SIG-M5 (cell line): ENCODE measurements at places on chromosomes 1 and 21.

- no peak for DNase-seq
These were observed 111.3 kb upstream of the SAMSN1 start for GRCh38 chr21:14657241-14658008.

DNA sequence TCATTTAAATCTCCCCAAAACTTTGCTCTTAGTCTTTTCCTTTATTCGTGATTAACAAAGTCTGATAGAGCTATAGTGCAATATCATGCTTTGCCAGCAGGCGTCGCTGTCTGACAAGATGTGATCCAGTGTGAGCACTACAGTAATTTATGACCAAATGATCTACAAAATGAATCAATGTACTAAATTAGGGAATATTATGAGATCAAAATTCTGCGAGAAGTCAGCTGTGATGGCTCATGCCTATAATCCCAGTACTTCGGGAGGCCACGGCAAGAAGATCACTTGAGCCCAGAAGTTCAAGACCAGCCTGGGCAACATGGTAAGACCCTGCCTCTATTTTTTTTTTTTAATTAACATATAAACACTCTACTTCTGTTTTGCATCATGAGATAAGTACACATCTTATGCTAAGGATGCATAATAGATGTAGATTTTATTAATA, 3.6 kb upstream of the SPSB1 start:
- no peak for DNase-seq

GRCh38 chr1:183989078-183989577, 48.4 kb downstream of the COLGALT2 start:
- DNase-seq, result no peak

DNA sequence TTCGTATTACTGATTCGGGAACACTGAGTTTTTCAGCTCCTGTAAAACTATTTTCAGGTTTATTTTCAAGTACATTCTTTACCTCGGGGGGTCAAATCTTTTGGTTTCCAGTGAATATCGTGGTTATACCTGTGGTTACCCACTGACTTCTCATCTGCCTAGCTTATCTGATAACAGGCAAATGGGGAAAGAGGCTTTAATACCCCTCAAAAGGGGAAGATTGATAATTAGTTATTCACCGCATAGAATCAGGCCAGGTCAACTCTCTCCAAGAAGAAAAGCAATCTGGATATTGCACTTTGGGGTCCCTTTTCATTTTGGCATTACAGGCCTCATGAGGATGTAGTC, 23.0 kb downstream of the RUNX1 start:
- DNase-seq, result no peak

GRCh38 chr1:173190101-173190936, 16.8 kb downstream of the TNFSF4 start:
- DNase-seq, result no peak

DNA sequence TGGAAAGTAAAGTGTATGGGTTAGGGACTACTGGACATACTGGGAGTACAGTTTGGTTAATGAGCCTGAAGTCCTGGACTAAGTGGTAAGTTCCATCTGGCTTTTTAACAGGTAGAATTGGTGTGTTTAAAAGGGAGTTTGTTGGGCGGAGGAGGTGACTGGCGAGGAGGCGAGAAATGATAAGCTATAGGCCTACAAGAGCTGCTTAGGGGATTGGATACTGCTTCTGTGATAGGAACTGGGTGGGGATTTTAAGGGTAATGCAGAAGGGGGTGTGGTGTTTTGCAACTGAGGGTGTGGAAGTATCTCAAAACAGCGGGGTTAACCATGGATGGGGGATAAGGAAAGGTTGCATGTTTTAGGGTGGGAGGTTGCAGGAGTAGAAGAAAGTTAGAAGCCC, 3.5 kb downstream of the ERVH48-1 start:
- DNase-seq, result no peak

- no peak for DNase-seq
These were observed 1.3 kb downstream of the INAVA start for GRCh38 chr1:200895801-200896530.

DNA sequence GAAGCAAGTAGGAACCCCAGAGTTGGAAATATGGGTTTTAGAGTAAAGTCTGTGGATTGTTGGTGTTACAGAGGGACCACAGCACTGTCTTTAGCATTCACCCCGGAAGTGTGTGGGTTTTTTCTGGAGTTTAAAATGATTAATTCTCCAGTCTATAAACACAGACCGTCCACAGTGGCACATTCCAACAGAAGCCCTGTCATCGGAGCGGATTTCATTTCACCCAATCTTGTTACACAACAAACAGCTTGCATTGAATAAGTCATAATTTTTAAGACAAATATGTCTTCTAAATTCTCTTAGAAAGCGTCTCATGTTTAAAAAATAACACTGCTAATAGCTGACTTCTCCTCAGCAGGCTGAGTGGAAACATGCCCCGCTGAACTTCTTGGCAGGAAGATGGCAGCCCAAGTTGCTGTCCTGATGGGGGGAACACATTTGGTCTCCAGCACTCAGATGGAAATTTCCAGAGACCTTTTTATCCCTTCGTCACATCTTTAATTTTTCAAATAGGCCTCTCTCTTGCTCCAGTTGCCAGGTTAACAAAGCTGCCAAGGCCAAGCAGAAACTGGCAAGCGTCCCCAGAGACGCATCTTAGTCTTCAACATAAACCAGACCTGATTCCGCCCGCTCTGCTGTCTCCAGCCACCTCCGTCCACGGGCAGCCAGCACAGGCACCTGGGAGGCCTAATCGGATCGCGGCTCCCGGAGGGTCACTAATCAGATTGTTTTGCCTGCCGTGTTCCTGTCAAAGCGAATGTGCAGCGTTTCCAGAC, 28.8 kb upstream of the SLC19A1 start:
- no peak for DNase-seq

DNA sequence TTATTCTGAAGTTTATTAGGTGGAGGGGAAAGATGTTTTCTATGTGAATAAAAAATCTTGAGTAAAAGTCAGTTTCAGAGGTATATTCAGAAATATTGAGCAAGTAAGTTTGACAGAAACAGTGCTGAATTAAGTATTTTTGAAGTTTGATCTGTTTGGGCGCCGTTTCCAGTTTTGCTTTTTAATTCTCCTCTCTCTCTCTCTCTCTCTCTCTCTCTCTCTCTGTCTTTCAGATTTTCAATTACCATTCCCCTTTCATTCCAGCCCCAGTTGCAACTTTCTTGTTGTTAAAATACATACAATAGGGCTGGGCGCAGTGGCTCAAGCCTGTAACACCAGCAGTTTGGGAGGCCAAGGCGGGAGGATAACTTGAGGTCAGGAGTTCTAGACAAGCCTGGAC, 24.0 kb downstream of the ADGRL2 start:
- no peak for DNase-seq

GRCh38 chr1:194062962-194063361, 876.5 kb upstream of the B3GALT2 start:
- no peak for DNase-seq

DNA sequence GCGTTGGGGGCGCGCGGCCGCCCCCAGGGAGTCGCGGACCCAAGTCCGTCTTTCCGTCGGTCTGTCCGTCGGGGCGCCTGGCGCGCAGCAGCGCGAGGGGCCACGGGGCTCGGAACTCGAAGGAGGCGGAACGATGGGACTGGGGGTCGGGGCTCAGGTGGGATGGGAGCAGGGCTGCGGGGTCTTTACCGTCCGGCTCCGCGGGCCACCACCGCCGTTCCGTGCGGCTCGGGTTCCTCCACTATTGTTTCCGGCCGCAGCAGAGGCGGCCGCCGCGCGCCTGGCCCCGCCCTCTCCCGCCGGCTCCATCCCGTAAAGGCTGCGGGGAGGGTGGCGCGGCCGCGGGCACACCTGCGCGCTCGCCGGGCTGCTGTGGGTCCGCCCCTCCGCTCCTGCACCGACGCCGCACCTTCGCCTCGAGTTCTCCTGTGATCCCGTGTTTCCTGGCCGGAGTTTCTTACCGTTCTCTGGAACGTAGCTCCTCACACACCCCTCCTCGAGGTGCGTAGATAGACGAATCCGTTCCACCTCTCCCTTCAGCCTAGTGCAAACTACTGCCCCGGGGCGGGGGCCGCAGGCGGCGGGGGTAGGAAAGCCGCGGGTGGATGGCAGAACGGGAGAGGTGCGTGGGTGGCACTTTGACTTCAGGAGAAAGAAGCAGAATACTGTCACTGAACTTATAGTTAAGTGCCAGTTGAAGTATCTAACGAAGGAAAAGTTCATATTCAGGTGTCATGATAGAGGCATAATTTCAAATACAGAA, at the start of gene C21orf91:
Gene C21orf91, minus strand, starts transcription at position 243 of the 763 bp plus-strand sequence. CDS start 1,038 bp downstream, outside the sequence.
- DNase-seq, result peak; percentile 42

DNA sequence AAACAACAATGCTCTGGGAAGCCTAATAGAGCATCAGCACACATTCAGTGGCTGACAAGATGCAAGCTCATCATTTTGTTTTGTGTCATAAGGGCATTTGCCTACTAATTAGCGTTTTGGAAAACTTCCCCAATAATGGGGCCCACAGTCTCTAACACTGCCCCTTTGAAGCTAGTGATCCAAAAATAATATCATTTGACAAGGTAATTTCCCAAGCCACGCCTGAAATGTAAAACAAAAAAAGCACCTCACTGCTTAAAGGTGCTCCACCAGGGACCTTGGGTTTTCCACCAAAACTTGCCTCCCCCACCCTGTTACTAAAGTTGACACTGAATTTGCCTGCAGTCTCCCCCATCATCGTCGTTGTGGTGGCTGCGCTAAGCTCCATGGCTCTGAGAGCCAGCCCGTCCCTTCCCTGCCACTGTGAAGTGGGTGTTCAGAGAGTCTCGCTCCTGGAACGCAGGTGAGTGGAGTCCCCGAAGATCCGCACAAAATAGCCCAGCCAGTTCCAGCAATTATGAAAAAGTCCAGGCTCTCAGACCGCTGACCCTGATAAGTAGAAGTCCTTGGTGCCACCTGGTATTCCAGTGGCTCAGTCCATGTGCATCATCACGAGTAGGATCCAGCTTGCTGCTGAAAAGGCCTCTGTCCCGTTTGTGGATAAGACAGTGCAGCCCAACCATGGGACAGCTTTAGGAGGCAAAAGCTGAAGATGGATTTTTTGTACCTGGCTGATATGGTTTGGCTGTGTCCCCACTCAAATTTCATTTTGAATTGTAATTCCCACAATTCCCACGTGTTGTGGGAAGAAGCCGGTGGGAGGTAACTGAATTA, 52.2 kb downstream of the RAB3GAP2 start:
- no peak for DNase-seq

- no peak for DNase-seq
These were observed 411 bp downstream of the FAM229A start for GRCh38 chr1:32361674-32362473.

DNA sequence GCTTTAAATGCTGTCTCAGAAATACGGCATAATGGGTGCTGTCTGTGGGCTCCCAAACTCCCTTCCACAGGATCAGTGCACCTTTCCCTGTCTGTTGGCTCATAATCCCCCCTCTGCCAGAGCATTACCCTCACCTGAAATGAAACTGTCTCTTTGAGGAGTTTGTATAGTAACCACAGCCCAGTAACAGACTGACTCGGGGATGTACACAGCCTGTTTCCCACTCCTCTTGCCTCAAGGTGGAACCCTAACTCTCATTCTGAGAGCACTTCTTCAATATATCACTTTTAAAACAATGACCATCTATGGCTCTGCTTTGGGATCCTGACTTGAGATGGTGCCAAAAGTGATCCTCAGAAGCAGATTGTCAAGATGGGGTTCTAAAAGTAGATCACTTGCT, 332.5 kb downstream of the AMY1C start:
- no peak for DNase-seq
